Fibroblast of skin of left biceps (primary cell): ENCODE measurements at places on chromosomes 4 and X.

GRCh38 chr4:164807611-164808010, 53.7 kb downstream of the SMIM31 start:
- no peak for DNase-seq

- DNase-seq: no peak
Observed at GRCh38 chr4:24768006-24768405, 27.4 kb upstream of the SOD3 start.

DNA sequence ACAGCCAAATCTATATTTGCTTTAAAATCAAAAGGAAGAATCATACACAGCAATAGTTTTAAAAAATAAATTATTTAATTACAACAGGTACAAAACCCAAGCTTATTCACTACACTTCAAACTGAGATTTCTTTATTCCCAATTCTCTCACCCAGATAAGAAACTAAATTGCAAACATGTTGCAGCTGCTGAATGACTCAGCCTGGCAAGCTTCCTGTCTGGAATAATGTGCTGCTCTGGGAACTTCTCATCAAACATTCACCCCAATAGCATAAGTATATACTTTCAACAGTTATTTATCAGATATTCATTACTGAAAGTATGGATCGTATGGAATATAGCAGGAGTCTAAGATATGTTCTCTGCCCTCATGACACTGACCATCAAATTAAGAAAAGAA, 43.0 kb upstream of the GABRA2 start:
- no peak for DNase-seq

- DNase-seq: no peak
Observed at GRCh38 chr4:5852523-5853202, 40.2 kb downstream of the CRMP1 start.

GRCh38 chrX:149521438-149521837, 16.3 kb upstream of the IDS start:
- no peak for DNase-seq

DNA sequence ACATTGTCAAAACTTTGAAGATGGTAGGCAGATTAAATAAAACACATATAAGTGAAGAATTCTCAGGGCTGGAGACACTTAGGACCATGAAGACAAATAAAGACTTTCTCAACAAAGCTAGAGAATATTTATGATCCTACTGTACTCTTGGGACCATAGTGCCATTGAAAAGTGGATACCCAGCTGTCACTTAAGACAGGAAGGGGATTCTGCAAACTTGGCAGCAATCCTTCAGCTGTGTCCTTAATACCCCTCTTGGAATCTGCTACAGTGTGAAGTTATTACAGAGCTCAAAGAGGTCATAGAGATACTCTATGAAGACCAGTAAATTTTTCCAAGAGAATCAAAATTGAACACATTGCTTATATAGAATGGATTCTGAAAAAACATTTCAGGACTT, 24.3 kb downstream of the PDE5A start:
- no peak for DNase-seq
